ENCODE measurements at places on chromosomes 7 and 10.

DNA sequence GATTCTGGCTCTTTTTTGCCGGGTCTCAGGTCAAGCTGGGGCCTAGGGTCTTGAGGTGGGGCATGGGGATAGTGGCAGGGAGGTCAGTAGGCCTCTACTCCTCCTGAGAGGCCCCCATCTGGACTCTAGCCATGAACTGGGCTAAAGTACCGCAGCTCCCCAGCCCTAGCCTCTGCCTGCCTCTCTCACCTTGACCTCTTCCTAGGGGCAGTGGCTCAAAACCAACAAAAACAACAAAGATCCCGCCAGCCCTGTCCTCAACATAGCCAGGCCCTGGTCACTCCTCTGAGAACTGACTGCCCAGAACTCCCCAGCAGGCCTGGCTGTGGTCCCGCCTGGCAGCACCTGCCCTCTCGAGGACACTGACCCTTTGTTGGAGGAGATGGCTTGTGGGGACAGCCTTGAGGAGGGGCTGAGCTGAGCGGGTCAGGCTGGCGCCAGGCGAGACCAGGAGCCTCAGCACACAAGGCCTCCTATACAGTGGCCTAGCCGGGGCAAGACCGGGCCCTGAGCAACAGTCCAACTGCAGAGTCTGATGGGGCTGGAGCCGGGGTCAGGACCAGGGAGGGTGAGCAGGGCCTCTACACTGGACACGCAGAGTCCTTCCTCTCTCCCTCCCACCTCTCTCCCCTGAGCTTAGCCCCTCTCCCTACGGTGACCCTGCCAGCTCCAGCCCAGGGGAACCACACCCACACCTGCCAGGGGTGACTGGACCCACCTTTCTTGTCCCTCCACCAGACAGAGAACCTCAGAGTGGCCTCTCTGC is 11.6 kb upstream of the PPIF start:
- DNase-seq: no peak
- no peak overlapping the region for H3K27ac ChIP-seq
- no peaks in the 10 kb centered on the region for H3K27me3 ChIP-seq
- H3K4me3 ChIP-seq: no peak overlapping the region
- H3K4me1 ChIP-seq: peaks cover 6% of the 10 kb centered on the region

DNA sequence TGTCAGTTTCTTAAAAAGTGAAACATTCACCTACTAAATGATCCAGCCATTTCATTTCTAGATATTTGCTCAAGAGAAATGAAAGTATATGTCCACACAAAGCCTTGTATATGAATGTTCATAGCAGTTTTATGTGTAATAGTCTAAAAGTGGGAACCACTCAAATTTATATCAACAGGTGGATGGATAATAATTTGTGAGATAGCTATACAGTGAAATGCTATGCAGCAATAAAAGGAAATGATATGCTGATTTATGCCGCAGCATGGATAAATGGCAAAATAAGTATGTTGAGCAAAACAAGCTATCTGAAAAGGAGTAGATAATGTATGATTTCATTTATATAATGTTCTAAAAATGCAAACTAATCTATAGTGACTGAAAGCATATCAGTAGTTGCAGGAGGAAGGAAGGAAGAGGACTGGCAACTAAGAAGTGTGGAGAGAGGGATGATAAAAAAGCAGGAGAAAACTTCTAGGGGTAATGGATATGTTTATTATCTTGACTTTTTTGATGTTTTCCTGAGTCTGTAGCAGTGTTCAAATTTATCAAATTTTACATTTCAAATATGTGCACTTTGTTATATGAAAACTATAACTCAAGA is 80.6 kb downstream of the ABCB5 start:
- no peaks in the 10 kb centered on the region for H3K36me3 ChIP-seq
- H3K4me1 ChIP-seq: no peaks in the 10 kb centered on the region
- no peak for DNase-seq
- no peak overlapping the region for H3K4me3 ChIP-seq

GRCh38 chr10:43390759-43391158 is 18.2 kb downstream of the HNRNPF start:
- no peak overlapping the region for H3K27ac ChIP-seq
- peaks cover 22% of the 10 kb centered on the region for H3K4me1 ChIP-seq
- peaks cover 59% of the 10 kb centered on the region for H3K36me3 ChIP-seq

DNA sequence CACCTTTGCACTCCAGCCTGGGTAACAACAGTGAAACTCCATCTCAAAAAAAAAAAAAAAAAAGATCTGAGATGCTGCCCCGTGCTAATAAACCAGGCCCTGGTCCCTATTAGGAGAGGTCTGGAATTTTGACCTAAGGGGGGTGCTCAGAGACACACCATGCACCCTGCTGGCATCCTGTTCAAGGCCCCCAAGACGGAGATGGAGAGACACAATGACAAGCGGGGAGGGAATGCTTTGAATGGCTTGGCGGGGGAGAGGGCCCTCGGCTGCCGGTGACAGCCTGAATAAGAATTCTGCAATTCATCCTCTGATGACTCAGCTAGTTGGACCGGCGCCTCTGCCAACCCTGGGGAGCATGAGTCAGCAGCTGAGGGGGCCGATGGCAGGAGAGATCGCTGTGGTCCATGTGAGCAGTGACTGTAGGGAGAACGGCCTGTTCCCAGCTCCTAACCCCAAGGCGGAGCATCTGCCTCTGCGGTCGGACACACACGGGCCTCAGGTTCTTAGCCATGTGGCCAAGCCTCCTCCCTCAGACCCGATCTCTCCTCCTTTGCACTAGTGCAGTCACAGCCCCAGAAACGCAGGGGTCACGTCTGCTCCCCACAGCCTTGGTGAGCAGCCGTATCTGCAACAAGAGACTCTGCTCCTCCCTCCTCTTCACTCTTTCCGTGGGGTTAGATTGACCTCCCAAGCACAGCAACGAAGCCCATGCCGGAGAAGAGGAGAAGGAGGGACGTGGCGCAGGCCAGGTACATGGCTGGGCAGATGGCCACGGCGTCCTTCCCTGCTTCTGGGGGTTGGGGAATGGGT is 14.9 kb downstream of the TRIM56 start:
- no peak overlapping the region for H3K4me3 ChIP-seq
- no peaks in the 10 kb centered on the region for H3K4me1 ChIP-seq
- H3K36me3 ChIP-seq: no peaks in the 10 kb centered on the region
- no peak overlapping the region for H3K27ac ChIP-seq
- H3K27me3 ChIP-seq: peaks cover 47% of the 10 kb centered on the region
- peak; percentile 44 for DNase-seq

GRCh38 chr7:3757059-3757458 is 456.0 kb downstream of the SDK1 start:
- no peak for DNase-seq
- no peaks in the 10 kb centered on the region for H3K27me3 ChIP-seq
- no peaks in the 10 kb centered on the region for H3K36me3 ChIP-seq
- H3K4me3 ChIP-seq: no peak overlapping the region
- no peak overlapping the region for H3K27ac ChIP-seq
- H3K4me1 ChIP-seq: no peaks in the 10 kb centered on the region

DNA sequence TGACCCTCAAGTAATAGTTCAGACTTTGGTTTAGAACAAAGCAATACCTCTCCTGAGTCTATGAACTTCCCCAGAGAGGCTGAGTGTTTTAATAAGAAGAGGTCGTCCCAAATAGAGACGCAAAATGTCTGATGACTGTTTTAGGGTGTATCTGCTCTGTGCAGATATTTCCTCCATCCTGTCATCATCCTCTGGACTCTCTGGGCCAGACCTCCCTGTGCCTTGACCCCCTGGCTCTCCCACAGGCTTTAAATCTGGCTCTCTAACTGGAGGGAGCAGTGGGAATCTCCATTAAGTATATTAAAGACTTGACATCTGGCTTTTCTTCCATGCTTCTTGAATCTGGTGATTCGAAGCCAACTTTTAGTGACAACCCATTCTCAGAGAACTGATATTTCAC is 633.3 kb downstream of the INHBA start:
- H3K36me3 ChIP-seq: no peaks in the 10 kb centered on the region
- H3K27ac ChIP-seq: no peak overlapping the region
- H3K4me3 ChIP-seq: no peak overlapping the region
- H3K27me3 ChIP-seq: no peaks in the 10 kb centered on the region

DNA sequence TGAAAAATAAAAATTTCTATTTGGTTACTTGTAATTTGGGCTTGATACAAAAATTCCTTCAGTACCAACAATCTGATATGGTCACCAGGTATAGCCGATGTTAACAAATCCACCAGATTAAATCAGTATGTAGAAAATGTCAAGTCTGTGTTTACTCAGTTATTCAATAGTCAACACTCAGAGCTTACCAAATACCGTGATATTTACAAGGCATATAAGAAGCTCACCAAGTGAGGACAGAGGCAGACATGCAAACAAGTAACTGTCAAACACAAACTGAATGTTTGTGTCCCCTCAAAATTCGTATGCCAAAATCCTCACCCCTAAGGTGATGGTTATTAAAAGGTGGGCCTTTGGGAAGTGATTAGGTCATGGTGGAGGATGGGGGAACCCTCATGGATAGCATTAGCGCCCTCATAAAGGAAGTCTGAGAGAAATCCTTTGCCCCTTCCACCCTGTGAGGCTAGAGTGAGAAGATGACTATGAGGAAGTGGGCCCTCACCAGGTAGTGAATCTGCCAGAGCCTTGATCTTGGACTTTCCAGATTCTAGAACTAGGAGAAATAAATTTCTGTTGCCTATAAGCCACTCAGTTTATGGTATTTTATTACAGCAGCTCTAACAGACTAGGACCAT is 63.1 kb downstream of the TES start:
- DNase-seq: no peak
- no peaks in the 10 kb centered on the region for H3K27me3 ChIP-seq
- H3K4me3 ChIP-seq: no peak overlapping the region
- peaks cover 11% of the 10 kb centered on the region for H3K4me1 ChIP-seq
- no peak overlapping the region for H3K27ac ChIP-seq

GRCh38 chr10:38156416-38157269 is 62.5 kb downstream of the ZNF37A start:
- H3K27ac ChIP-seq: no peak overlapping the region
- H3K4me1 ChIP-seq: no peaks in the 10 kb centered on the region
- DNase-seq: no peak
- no peaks in the 10 kb centered on the region for H3K27me3 ChIP-seq

GRCh38 chr10:29377333-29377961 is 88.6 kb downstream of the LYZL1 start:
- H3K4me1 ChIP-seq: no peaks in the 10 kb centered on the region
- no peaks in the 10 kb centered on the region for H3K36me3 ChIP-seq
- H3K4me3 ChIP-seq: no peak overlapping the region

DNA sequence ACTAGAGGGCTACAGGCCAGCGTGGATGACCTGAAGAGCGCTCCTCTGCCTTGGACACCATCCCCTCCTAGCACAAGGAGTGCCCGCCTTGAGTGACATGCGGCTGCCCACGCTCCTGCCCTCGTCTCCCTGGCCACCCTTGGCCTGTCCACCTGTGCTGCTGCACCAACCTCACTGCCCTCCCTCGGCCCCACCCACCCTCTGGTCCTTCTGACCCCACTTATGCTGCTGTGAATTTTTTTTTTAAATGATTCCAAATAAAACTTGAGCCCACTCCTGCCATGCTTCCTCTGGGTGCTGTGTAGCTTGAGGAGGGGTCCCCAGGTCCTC is 4.5 kb downstream of the SNCG start:
- DNase-seq: no peak
- no peak overlapping the region for H3K27ac ChIP-seq
- H3K4me3 ChIP-seq: no peak overlapping the region
- 0 out of 2 replicates have a peak, but pooled peaks cover 3% of the 10 kb centered on the region for H3K4me1 ChIP-seq
- H3K36me3 ChIP-seq: no peaks in the 10 kb centered on the region
